ENCODE measurements at places on chromosomes 16 and 17.

- no peak for DNase-seq
These were observed 85.5 kb upstream of the RPL38 start for GRCh38 chr17:74117999-74118421.

DNA sequence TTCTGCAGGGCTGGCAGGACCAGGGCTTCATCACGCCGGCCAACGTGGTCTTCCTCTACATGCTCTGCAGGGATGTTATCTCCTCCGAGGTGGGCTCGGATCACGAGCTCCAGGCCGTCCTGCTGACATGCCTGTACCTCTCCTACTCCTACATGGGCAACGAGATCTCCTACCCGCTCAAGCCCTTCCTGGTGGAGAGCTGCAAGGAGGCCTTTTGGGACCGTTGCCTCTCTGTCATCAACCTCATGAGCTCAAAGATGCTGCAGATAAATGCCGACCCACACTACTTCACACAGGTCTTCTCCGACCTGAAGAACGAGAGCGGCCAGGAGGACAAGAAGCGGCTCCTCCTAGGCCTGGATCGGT lies 1.4 kb downstream of the CDK5R1 start:
- DNase-seq = no peak

GRCh38 chr17:50570528-50570927 lies 10.0 kb downstream of the CACNA1G start:
- no peak for DNase-seq

DNA sequence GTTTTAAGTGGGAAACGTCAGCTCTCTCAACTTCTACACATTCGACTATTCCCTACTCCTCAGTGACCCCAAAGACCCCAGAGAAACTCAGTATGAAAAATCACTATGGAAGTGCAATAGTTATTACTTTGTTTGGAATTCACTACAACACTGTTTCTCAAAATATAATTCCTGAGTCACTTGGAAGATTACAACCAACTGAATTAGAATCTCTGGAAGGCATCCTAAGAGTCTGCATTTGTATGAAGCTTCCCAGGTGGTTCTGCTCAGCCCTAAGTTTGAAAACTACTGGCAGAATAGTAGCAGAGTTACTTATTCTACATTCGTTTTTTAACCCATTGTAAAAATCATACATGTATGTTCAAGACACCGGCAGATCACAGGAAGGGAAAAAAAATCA lies 525.6 kb downstream of the MAF start:
- DNase-seq = no peak

GRCh38 chr16:73404001-73404400 lies 356.1 kb upstream of the ZFHX3 start:
- DNase-seq = no peak

DNA sequence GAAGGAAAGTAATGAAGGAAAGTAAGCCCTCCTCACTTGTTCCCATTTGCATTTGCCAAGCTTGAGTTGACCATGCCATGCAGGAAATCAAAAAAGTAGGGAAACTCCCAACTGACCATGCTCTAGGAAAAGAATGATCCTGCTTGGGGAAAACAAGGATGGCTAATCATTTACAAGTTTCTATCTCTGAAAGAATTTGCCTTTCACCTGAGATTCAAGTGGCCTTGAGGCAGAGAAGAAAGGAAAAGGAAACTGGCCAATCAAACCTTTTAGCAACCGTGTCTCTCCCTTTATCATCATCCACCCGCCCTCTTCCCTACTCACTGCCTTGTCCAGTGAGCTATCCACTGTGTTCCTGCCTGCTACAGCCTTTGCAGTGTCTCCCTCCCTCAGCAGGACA lies 757.2 kb upstream of the SOX9 start:
- no peak for DNase-seq

DNA sequence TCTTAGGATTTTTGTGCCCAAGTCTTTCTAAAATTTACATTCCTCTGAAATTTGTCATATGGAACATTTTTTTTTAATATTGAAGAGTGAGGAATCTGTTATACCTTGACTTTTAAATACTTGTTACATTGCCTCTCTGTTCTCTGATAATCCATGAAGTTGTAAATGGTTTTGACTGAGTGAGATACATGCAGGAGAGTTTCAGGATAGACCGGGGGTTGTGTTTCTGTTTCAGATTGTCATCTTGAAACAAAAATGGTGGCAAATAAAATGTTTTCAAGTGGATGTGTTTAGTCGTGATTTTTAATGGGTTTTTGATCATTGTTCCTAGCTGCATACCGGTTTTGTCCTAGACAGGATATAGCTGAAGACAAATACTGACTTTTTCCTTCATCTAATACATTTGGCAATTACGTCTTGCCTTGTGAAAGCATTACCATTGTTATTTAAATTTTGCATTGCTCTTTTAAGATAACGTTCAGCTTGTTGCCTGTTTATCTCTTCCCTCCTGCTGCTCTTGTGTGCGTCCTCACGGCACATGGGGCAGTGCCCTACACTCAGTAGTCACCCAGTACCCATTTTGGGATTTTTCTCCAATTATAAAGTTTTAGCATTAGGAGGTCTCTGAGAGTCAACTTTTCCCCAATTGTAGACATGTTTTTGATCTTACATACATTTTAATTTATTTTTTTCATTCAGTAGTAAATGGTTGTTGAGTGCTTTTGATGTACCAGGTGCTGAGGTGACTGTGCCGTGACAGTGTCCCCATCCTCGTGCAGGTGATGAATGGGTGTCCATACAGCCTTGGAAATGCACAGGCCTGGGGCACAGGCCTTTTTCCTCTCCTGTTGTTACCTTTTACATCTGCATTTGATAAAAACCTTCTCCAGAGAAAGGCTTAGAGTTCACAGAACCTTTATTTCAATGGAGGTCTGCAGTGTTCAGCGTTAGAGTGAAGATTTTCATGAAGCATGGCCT lies 169.9 kb downstream of the MSI2 start:
- no peak for DNase-seq

All from fibroblast of the conjunctiva (primary cell).